Stimulated activated CD8-positive, alpha-beta memory T cell treated with anti-CD3 and anti-CD28 coated beads, Interleukin-15, amount 100 ng/mL, for 4 hours (primary cell): ENCODE measurements at places on chromosomes 7 and 10.

GRCh38 chr7:136033413-136034031, 56.4 kb upstream of the MTPN start:
- no peak for DNase-seq

DNA sequence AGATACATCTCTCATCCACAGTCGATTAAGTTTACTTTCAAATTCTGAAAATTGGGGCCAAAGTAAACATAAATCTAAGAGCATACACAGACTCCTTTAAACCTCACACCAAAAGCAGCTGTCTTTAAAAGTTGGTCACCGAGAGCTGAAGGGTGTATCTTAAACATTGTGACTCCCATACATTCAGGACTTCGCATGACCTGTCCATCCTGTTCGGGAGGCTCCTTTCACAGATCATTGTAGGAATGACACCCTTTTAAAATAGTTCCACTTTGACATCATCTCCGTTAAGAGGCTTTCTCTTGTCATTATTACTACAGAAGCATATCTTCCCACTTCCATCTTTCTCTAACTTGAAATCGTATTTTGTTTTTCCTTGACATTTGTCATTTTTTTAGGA, 440.0 kb downstream of the DNAJB9 start:
- no peak for DNase-seq

DNA sequence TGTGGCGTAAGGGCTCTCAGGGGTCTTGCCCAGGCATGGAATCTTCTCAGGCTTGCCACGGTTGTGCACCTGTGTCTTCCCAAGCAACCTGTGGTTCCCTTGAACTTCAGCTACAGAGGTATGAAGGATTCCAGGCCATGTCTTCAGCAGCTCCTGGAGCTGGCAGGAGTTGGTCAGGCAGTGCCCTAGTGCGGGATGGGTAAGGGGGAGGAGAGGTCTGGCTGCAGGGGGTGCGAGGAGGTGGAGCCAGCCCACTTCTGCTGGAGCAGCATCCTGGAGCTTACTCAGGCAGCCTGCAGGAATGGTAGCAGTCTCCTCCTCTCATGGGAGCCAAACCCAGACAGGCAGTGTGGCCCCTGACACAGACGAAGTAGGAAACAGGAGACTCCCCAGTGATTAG, 3.8 kb upstream of the TRIL start:
- DNase-seq = no peak

GRCh38 chr10:114289096-114289436, 50.0 kb downstream of the VWA2 start:
- no peak for DNase-seq

DNA sequence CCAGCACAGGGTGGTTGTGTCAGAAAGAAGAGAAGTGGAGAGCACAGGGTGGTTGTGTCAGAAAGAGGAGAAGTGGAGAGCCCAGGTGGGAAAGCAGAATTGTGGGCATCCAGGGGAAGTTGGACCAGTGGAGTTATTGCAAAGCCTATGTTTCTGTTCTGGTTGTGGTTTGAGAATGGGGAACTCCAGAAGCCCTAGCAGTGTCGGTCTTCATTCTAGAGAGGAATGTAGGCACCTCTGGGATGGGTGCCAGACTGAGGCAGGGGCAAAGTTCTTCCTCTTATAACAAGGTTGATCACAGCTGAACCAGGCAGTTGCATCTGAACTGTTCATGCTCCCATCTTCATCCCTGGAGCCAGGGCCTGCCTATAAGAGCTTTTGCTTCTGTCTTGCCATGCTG, 954 bp downstream of the FSCN3 start:
- DNase-seq = no peak

DNA sequence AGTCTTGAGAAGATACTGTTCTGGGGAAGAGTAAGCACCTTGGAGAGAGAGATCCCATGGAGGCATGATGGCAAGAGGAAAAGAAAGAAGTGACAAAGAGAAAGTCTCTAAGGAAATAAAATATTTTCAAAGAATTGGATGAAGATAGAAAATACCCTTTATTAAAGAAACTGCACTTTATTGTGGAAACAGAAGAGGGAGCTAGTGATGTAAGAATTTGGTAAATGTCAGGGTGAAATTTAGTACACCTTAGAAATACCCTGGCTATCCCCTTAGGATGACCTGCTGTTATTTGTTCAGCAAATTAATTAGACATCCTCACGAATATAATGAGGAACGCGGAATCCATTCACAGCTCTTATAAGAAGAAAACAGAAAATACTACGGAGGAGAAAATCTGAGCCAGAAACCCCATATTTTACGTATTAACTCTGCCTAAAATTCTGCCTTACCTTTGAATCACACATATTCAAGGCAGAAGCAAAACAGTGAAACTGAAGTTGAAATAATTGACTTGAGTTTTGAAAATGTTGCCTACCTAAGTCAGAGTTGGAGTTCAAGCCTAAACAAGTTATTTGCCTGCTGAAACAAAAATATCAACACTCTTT, 90.7 kb downstream of the TFPI2 start:
- DNase-seq = no peak

GRCh38 chr10:128895473-128895872, 571.6 kb upstream of the MGMT start:
- DNase-seq = no peak

- DNase-seq = no peak
These were observed 90.0 kb downstream of the CXCL12 start for GRCh38 chr10:44294726-44295412.

DNA sequence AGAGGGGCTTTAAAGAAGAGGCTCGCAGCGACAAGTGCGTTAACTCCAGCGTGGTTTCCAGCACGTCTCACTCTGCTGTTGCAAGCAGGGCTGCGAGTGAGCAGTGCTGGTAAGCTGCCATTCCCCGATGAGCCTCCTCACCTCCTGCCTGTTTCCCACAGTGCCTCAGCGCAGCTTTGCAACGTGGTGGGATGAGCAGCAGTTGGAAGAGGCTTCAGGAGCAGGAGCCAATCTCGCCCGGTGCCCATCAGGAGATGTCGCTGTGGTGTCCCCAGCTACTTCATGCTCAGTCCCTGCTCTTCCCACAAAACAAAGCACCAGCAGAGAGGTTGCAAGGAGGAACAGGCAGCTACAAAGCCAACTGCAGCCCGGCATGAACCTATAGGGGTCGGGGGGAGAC, 2.4 kb upstream of the ADARB2 start:
- DNase-seq = no peak

DNA sequence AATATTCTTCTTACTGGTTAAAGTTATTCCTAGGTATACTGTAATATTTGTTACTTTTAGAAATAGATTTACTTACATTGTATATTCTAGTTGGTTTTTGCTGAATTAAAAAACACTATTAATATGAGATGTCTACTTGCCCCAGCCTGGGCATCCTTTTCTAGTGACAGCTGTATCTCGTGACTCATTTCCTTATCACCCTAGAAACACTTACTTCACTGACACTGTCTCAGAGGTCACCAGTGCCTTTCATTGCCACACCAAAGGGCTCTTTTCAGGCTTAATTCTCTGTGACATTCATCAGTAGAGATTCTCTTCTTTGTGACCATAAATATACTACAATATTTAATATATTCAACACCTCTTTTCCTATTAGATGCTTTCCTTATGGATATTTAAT, 194.7 kb downstream of the GALNT17 start:
- DNase-seq = no peak

DNA sequence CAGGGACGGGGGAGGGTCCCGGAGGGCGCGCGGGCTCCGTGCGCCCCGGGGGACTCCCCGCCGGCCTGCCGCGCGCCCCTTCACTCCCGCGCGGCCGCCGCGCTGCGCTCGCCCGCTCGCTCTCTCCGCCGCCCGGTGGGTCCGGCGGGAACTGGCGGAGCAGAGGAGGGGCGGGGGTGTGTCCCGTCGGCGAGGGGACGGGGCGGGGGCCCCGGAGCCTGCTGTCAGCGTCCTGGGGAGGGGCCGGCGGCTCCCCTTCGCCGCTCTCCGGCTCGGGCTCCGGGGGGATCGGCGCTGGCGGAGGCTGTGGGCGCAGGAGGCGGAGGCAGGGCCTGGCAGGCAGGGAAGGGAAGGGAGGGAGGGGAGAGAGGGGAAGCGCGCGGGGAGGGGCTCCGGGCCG, at the start of gene SH3PXD2A:
SH3PXD2A (minus strand) TSS at position 153 of the 400 bp plus-strand sequence. CDS start 310 bp downstream, outside the sequence.
- DNase-seq = no peak

- DNase-seq = no peak
These were observed 57.3 kb upstream of the SPOCK2 start for GRCh38 chr10:72145657-72146056.

- DNase-seq = no peak
These were observed 278.3 kb downstream of the ARL4A start for GRCh38 chr7:12965767-12966166.

- DNase-seq = no peak
These were observed 538 bp downstream of the TFAM start for GRCh38 chr10:58385784-58386112.

DNA sequence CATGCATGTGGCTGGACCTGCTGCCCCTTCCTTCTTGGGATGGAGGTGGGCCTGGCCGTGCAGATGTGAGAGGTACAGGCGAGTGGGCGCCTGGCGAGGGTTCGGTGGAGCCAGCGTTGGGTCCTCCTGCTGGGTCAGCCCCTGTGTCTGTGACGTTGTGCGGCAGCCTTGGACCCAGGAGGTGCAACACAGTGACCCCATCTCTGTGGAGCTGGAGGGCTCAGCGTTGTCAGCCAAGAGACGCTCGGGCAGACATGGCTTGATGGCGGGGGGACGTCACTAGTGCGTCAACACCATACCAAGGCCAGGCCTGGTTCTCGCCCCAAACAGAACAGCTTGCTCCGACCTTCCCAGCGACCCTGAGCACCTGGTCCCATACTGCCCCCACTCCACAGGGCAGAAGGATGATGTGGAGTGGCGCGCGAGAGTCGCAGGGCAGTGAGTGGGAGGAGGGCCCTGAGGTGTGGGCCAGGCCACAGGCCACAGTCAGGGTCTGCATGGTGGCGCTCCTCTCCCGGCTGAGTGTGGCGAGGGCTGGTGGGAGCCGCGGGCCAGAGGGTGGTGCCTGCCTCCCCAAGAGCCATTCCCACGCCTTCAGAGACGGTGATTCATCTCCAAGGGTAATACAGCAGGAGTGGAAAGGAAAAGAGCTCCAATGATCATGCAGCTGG, 184.4 kb downstream of the DNAJB6 start:
- no peak for DNase-seq

DNA sequence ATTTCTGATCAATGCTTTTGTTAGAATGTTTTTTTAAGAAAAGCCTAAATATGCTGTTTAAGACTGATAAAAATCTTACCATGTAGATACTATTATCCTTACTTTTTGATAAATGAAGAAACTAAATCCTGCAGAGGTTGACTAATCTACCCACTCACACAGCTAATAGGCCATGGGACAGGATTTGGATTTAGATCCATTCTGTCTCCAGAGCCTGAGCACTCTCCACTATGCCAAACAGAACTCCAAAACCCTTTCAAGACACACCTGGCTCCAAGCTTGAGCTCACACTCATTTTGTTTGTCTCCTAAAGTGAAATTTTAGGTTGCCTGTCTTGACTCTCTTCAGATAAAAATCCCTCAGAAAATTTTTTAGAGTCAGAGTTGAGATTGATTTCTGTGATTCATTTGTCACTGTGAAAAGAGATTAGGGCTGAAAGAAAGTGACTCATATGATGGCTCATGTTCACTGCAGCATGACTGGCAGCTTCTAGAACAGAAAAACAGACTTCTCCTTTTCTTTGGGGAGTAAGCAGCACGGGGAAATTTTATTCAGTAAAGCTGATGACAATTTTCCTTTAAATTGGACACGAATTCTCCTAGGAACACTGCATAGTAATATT, 132.3 kb upstream of the POT1 start:
- DNase-seq = no peak

DNA sequence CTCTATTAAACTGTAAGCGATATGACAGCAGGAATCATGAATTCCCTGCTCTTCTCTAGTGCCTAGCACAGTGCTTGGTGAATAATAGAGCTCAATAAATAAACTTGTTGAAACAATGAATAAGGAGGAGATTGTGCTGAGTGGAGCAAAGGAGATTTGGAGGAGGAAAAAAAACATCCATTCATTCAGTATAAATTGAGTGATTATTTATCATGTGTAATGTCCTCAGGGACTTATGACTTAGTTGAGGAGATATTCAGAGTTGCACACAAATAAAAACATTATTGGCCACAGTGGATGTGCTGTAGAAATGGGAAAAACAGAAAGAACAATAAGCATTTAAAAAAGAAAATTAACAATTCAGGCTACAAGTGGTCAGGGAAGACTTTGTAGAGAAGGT, 125.7 kb downstream of the FOXP2 start:
- DNase-seq = no peak

DNA sequence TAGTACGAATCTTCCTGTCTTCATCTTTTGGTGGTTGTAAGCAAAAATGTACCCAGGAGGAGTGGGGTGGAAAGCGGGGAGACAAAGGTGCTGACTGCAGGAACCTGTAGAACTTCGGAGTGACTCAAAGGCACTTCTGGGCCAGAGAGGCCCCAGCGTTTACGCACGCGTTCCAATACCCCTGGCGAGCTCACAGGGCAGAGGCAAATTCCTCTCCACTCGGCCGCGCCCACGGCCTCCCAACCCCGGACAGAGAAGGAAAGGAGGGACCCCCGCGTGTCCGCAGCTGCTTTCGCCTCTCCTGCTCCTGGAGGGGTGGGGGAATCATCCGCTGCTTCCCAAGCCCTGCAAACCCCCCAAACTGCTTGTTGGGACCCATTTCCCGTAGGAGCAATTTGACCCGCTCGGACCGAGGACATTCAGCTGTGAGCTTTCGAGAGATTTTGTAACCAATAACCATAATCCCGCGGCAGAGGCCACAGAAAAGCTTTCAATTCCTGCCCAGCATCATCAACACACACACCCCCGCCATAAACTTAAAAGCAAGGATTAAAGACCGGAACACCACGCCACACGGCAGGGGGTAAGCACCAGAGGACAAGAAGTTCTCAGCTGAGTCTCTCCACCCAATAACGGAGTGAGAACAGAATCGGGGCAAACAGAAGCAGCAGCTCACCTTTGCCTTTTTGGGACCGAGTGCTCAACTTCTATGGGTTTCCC, 2.3 kb downstream of the IGF2BP3 start:
- no peak for DNase-seq

DNA sequence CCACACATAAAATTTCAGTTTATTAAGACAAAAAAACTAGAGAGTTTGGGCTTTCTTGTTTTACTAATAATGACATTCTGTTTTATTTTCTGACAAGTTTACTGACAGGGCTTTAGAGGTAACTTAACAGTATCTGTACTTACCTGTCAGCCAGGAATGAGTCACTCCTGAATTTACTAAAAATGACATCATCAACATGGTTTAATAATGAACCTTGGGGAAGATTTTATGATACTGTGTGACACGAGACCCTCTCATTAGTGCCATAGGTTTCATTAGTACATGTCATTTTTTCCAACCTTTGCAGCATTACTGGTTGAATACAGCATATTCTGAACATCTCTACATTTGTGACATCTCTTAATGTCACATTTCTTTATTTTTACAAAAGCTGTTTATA, 131.1 kb downstream of the KCND2 start:
- DNase-seq = no peak

GRCh38 chr10:16646181-16647059, 124.7 kb upstream of the C1QL3 start:
- no peak for DNase-seq
